Vagina (tissue), 2 donors: ENCODE measurements at places on chromosomes 4 and X.

DNA sequence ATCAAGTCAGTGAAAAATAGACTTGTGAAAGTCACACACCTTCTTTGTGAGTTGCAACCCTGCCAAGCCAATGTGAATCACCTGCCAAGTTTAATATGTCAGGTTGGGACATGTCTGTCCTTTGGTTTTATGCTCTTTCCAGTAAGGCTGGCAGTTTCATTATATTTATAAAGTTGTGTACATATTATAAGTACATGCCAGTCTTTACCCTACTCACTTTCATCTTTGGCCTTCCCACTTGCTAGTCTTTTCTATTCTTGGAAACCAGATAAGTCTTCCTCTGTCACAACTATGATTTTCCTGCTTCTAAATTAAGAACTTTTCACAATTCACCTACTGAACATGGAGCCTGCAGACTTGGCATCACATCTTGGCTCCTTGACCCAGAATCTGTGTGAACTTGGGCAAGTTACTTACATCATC, 680.7 kb upstream of the BOD1L1 start:
- no peak for DNase-seq

- DNase-seq: no peak
Observed at GRCh38 chr4:87390551-87390890, 467 bp downstream of the HSD17B11 start.

GRCh38 chrX:154032160-154032559, 12.5 kb upstream of the IRAK1 start:
- DNase-seq: no peak

GRCh38 chr4:67130411-67130810, 414.9 kb downstream of the CENPC start:
- DNase-seq: no peak

DNA sequence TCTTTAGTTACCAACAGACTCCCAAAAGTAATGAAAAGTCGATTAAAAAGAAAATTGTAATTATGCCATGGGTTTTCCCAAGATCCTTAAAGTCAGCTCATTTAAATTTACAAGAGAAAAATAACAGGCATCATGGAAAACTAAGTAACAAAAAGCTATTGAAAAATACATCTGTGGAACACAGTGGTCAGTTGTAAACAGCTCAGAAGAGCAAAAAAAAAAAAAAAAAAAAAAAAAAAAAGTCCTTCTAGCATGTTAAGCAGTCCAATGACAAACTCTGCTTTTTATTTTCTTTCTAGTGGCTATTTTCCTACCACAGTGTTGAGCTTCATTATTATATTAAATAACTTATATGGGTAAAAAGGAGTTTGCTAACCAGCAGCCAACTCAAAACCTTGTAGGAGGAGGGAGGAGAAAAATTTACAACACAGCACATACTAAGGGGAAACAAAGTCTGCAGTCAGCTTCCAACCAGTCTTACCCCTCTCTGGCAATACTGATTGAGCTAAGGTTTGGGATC, 44.9 kb downstream of the RASGEF1B start:
- no peak for DNase-seq

GRCh38 chr4:107712236-107712635, 7.8 kb downstream of the PAPSS1 start:
- no peak for DNase-seq
